Naive thymus-derived CD4-positive, alpha-beta T cell (primary cell): ENCODE measurements at places on chromosomes 4 and X.

GRCh38 chr4:80134936-80135701 is 62.1 kb upstream of the ANTXR2 start:
- no peak for DNase-seq

- no peak for DNase-seq
These were observed 41.5 kb downstream of the REELD1 start for GRCh38 chr4:146255874-146256273.

DNA sequence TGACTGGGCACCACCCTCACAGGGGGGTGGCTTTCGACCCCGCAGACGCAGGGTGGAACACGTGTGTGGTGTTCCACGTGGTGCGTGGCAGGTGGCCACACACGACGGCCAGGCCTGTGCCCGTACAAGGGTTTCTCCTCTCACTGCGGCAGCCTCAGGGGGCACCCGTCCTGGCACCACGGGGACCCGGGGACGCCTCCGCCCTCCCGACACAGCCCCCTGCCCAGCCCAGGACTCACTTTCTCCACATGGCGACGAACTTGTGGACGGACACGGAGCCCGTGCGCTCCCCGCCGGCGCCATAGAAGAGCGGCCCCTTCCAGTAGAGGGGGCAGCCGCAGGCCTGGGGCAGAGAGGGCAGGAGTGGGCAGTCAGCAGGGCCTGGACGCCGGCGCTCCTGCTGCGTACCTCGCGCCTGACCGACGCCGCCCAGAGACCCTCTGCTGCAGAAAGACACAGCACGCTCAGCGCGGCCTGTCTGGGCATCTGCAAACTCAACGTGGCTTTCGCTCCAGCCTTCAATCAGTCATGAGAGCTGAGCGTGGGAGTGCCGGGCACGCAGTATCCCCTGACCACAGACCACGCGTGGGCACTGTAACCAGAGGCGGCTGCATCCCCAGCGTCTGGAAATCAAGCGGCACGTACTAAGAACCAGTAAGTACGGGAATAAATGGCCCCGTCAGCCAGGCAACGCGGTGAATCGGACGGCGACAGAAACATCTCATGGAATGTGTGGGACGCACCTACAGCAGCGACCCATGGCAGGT is 28.9 kb upstream of the GTPBP6 start:
- DNase-seq, result no peak

GRCh38 chrX:7272346-7272745 is 124.4 kb upstream of the PUDP start:
- no peak for DNase-seq

- DNase-seq, result peak; percentile 35
These were observed 13.0 kb upstream of the TMEM156 start for GRCh38 chr4:39044956-39045826.
